ENCODE measurements at places on chromosomes 6 and 20.

GRCh38 chr6:114085211-114085610, 114.3 kb upstream of the HDAC2 start:
- DNase-seq, result no peak

- DNase-seq, result no peak
Measured at GRCh38 chr6:137931849-137932465, 64.9 kb downstream of the TNFAIP3 start.

DNA sequence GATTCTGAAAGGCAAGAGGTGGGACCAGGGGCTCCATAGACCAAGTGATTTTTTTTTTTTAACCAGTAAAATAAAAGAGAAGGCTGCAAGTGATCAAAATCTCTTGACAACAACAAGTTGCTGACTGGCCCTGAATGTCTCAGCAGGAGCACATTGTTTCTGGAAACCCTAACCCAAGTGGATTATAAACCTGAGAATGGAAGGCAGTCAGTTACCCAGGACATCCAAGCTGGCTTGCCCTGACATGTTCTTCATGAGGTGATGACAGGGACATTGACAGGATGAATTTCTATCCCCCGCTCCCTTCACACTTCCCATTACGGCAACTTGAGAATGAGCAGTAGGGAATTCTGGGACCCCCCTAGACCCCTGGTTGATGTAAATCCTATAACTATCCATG, 49.6 kb upstream of the RIPOR2 start:
- DNase-seq, result no peak

- no peak for DNase-seq
Measured at GRCh38 chr6:111743862-111744692, 129.2 kb downstream of the FYN start.

- no peak for DNase-seq
Measured at GRCh38 chr6:108650781-108651180, 90.1 kb downstream of the FOXO3 start.

DNA sequence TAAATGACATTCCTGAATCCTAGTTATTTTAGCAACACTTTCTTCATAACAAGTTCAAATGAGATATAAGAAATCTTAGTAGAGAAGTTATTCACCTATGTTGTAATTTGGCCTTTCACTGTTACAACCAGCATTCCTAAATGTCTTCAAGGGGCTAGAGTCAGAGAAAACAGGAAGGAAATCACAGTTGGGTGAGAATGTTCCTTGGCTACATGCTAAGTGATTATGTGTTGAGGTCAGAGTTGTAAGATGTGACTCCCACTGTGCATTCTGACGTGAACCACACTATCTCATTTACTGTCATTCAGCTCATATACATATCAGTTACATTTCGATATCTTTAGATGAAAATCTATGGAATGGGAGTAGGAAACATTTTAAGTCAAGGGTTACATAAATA, 51.0 kb upstream of the MLIP start:
- DNase-seq, result no peak

DNA sequence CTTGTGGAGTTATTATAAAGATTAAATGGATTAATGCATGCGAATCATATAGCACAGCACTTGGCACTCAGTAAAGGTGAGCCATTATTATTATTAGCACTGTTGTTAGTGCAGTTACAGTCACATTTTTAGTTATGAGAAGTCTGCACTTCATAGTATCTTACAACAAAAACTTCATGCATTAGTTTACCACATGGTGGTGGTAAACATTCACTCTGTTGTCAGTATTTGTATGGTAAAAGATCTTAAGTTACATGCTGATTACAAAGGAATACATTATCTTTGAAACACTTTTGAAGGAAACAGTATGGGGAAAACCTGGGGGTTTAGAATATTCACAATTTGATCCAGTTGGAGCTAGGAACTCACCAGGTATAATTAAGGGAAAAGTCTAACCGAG, 20.8 kb downstream of the TMEM14A start:
- no peak for DNase-seq

DNA sequence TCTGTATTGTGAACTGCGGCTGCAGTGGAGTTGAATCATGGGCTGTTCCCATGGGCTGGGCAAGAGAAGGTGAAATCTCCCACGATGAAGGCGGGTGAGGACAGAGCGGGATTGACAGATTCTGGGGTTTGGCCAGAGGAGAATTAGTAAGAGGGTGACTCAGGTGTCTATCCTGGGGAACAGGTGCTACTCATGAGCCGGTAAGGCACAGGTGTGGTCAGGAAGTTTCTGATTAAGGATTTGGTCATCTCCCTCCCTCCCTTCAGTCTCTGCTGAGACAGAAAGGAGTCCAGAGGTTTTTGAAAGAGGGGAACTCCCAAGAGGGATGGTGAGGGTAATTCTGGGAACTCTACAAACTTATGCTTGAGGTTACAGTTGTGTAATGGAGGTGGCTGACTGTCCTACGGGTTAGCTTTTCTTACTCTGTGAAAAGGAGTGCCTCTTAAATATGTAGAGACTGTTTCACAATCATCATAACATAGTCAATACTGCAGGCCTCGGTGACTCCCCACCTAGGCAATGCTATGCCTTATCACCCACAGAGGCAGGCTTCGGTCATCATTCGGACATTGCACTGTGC, 31.5 kb downstream of the SERPINB1 start:
- DNase-seq, result peak; percentile 100

GRCh38 chr6:167811040-167811439, 15.7 kb upstream of the AFDN start:
- no peak for DNase-seq

DNA sequence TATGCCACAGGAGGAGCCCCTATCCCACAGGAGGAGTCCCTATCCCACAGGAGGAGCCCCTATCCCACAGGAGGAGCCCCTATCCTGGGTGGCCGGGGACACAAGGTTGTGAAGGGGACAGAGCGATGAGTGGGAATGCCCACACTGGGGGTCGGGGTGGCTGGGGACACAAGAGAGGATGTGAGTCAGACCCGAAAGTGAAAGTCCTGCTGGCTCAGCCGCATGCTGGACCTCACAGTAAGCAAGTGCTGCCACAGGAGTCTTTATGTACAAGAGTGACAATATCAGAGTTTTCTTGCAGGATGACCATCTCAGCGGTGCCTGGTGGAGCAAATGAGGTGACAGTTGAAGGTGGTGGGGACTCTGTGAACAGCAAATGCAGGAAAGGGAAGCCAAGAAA, 93.7 kb downstream of the PSMB1 start:
- DNase-seq, result no peak
